ENCODE measurements at places on chromosomes 16 and 17.
A peak's percentile ranks its signal among the peaks of the same experiment; 100 is the strongest.

DNA sequence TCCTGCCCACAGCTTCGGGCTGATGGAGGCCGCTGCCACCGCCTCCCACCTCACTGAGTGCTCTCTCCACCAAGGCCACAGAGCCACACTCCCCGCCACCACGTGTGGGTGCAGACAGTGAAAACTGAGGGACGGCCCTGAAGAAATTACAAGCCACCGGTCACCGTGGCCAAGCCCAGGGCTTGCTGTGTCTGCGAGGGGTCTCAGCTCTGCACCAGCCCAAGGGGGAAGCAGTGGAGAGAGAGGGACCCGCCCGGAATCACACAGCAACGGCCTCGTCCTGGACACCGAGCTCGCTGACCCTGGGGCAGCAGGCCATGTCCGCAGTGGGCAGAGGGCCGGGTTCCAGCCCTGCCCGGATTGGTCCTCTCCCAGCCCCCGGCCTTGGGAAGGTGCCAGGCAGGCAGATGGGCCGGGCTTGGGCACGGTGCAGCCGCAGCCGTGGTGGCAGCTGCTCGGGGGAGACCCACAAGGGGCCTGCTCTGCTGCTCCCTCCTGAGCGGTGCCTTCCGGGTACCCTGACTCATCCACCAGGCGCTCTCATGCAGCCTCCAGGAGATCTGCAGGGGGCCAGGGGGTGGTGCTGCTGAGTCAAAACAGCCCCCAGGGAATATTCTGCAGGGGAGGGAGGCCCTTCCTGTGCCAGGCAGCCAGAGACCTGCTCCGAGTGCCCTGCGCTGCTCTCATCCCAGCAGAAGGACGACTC is 52.0 kb downstream of the CBFA2T3 start:
- peak; percentile 80 for DNase-seq

GRCh38 chr17:44747566-44747965 is 11.2 kb upstream of the ADAM11 start:
- no peak for DNase-seq

GRCh38 chr16:72811876-72812275 is 236.1 kb downstream of the ZFHX3 start:
- no peak for DNase-seq

GRCh38 chr16:27769561-27770255 is 219.8 kb downstream of the KATNIP start:
- DNase-seq, result no peak

- DNase-seq, result no peak
These were observed 31.0 kb downstream of the NGFR start for GRCh38 chr17:49525831-49526741.

DNA sequence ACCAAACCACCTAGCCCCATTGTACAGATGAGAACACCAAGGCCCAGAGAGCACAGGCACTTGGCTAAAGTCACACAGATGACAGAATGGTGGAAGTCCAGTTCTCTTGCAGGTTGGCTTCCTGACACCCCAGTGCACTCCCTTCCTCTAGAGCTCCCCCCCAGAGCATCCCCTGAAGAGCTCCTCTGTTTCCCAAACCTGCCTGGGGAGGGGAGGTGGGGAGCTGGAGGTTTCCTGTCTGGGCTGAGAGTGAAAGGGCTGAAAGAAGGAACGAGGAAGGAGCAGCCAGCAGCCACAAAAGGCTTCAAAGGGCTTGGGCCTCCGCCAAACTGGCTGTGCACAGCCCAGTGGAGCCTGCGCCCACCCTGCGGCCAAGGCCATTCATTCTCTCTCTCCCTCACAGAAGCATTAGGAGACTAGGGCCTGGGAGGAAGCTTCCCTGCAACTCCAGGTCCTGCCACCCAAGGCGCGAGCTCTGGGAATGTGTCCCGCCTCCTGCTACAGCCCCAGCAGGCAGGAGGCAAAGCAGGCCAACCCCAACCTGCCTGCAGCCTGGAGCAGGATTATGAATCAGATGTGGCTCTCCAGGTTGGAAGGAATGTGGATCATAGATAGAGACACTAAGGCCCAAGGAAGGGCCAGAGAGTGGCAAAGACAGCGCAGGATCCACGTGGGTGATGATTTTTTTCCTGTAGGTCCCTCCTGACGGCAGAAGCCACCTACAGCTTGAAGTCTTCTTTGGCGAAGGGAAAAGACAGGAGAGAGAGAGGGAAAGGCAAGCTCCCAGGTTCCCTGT is 913 bp downstream of the SLC13A5 start:
- DNase-seq, result no peak

DNA sequence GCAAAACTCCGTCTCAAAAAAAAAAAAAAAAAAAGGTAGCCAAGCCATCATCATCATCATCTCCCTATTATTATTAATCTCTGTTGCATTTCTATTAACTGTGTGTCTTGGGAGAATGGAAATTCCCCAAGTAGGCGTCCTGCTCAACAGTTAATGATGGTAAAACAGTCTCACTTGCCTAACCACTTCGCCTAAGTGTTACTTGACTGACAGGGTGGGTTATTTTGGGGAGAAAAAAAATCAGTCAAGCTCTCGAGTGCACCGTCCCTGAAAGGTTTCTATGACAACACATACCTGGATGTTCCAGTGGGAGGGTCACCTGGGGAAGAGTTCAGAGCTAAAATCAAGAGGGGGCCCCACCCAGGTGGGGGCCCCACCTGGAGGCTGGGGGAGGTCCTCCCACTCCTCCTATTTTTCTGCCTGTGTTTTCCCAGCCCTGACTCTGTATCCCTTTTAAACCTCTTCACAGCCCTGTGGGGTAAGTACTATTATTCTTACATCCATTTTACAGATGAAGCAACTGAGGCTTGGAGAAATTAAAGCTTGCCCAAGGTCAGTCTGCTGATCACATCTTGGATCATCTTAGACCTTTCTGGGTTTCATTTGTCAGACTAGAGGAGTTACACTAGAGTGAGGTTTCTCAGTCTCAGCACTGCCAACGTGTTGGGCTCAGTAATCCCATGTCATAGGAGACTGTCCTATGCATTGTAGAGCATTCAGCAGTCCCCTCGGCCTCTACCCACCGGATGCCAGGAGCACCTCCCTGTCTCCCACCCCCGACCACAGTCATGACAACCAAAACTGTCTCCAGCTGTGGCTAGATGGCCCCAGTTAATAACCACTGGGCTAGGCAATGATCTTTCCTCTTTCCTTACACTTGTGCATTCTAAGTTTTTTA is 11.0 kb upstream of the ABAT start:
- no peak for DNase-seq

DNA sequence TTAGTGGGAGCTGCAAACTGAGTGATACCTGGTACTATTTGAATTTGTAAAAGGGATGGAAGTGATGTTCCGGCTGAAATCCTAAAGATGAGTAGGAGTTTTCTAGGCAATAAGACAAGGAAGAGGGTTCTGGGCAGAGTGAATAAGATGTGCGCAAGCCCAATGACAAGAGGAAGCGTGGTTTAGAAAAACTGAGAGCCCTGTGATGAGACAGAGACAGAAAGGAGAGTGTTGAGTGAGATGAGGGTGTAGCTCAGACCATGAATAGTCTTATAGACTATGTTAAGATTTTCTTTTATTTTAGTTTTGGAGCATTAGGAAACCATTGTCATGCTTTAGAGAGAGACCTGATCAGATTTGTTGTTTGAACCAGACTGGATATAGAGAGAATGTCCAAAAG is 50.2 kb downstream of the COX10 start:
- DNase-seq, result no peak

DNA sequence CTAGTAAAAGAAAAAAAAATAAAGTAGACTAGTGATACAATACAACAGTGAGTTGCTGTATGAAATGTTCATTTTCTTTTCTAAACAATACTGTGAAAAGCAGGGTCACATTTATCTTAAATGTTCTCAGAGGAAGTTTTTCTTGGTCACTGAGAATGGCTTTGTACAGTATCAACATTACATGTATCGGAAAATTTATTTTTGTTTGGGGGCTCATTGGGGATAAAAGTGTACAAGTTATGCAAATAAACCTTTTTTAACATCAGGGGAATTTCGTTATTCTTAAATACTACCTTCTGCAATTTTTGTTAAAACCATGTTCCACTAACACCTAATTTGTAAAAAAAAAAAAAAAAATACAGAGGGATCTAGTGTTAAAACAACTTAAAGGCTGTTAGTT is 8.7 kb upstream of the ZNF594 start:
- DNase-seq, result no peak

DNA sequence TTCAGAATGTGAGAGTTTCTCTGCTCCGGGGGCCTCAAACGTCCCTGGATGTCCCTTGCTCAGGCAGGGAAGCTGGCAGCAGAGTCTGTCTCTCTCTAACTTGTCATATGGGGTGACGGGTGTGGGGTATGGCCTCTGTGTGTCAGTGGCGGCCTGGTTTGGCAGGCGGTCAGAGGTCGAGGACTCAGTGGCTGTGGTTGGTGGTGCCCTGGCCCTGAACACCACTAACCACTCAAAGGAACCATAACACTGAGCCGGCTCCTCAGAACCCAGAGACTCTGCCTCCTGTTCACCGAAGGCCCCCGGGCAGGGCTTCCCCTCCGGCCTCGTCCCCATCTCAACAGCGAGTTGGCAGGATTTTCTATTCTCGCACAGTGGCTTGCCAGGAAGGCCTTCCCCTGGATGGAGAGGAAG is 677 bp downstream of the P2RX1 start:
- DNase-seq, result no peak

- peak; percentile 75 for DNase-seq
These were observed at the start of gene SLC25A10 for GRCh38 chr17:81711814-81712467. TSS of gene SLC25A10 (plus strand) at chr17:81712284. CDS start at chr17:81712427, 143 bp downstream.

GRCh38 chr17:58047376-58048150 is 35.7 kb upstream of the DYNLL2 start:
- no peak for DNase-seq

GRCh38 chr16:89712274-89712781 is 8.4 kb downstream of the VPS9D1 start:
- no peak for DNase-seq

DNA sequence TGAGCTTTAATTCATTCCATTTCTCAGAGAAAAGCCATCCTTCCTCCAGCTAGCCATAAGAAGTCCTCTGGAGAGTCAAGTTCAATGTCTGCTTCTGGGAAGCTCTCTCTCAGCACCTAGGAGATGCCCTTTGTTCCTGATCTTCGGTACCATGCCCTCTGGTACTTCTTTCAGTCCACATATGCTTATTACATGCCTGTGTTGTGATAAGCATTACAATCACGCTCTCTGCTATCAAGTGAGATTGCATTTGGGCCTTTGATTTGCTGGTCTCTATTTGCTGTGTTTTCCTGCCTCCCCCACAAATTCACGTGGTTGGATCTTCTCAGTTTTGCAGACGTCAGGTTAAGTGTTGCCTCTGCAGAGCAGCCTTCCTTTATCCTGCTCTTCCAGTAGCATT is 178.1 kb downstream of the TOX3 start:
- no peak for DNase-seq

DNA sequence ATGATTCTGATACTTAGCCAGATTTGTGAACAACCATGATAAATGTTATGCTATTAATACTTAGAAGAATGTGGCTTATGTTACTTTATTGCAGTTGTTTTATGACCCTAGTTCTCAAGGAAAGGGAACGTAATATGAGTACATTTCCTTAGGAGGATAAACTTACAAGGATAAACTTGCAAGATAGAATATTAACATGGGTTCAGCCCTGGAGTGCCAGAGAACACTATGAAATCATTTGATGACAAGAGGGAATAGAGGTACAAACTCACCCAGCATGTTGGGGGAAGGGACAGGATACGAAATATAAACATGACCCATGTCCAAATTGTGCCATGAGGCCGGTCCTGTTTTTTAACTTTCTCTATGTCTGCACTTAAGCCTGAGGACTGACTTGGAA is 13.0 kb upstream of the ABCA5 start:
- no peak for DNase-seq

DNA sequence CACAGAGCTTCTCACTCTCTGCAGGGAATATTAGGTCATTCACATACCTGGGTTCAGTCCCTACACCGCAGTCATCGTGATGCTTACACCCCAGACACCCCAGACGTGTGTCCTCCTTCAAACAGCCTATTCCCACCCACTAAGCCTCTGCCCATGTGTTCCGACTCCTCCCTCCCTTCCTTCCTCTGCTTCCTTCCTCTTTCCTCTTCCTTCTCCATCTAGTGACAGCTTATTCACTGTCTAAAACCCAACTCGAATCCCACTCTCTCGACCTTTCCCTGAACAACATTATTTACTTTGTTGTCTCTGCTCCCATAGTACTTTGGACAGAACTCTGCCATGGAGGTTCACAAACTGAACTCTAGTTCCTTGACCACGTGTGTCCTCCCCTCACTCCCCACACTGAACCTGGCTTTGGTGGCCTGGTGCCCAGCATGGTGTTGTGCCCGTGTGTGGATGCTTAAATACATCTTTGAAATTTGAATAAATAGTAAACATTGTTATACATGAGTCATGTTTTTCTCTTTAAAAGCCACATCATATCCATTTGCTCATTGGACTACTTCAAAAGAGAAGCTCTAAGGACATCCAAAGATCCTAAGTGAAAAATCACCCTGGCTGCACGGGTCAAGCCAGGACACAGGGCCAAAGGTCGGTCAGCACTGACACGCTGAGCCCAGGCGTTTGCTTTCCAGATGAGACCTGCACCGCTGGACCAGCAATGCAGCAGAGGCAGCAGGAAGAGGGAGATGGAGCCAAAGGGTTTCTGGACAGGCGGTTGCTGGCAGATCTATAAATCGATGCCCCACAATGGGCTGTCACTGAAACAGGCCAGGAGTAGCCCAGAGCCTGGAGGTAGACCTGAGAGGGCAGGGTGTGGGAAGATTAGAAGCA is 14.1 kb upstream of the G6PC1 start:
- no peak for DNase-seq

DNA sequence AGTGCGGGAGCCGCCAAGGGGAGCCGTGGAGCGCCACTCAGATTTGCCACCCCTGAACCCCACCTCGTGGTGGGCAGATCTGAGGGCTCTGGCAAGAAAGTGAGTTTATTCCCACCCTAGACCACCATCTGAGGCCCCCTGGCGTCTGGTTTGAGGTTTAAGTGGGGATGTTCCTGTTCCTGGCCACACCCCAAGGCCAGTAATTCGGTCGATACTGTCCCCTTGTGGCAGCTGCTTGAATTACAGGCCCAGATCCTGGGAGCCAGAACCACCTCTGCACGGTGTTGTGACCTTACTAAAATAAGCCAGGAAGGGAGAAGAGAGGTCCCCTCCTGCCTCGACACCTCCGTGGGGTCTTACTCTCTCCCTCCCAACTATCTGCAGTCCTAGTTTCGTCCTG is 3.3 kb upstream of the LAT start:
- DNase-seq, result peak; percentile 56

GRCh38 chr16:2835638-2836493 is 5.8 kb downstream of the ZG16B start:
- no peak for DNase-seq

GRCh38 chr16:19458722-19459379 is 41.2 kb downstream of the TMC5 start:
- no peak for DNase-seq

GRCh38 chr16:73369851-73370250 is 321.9 kb upstream of the ZFHX3 start:
- DNase-seq, result no peak

- DNase-seq, result no peak
These were observed 29.4 kb downstream of the COG7 start for GRCh38 chr16:23423496-23424049.

DNA sequence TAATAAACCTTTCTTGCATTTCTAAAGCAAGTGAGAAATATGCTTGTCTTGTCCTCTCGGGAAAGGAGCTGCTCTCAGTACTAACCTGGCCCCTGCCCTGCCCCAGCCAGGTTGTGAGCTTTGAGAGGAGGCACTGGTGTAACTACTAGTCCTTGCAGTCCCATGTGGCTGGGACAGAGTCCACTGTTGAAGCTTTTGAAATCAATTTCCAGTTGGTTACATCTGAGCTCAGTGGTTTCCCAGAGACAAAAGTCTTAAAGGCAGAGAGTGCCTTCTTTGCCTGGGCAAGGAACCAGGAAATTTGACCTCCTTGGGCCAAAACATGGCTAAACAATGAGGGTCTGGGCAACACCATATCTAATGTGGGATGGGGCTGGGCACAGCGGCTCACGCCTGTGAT is 48.7 kb downstream of the GSG1L start:
- DNase-seq, result no peak

Measured in DND-41 (cell line).